ENCODE measurements at places on chromosomes 5 and 9.

- no peak for DNase-seq
These were observed 53.0 kb upstream of the KLF4 start for GRCh38 chr9:107542411-107543157.

DNA sequence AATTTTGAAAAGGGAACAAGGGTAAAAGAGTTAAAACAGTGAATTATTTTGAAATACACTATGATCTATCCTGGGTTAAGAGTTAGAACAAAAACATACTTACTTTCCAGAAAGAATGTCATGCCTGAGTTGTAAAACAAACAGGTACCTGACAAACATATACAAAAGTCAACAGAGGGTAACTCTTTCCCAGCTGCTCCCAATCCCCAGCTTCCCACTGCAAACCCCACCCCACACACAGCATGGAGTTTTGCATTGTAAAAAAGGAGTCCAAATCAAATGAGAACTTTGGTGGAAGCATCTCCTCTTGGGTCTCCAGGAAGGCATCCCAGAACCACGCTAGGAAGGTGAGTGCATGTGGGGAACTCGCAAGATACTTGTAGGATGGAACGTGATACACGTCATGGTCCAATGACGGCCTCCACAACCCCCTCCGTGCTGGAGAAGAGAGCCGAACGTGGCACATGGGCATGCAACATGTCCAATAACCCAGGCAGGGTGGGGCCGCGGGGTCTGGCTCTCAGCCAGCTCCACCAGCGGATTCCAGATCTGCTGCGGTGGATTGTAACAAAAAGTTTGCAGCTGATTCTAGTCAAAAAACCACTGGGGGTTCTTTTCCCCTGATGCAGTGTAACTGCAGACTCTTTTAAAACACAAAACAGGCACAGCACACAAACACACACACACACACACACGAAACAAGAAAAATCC, 55.8 kb downstream of the EPB41L4B start:
- DNase-seq = no peak

DNA sequence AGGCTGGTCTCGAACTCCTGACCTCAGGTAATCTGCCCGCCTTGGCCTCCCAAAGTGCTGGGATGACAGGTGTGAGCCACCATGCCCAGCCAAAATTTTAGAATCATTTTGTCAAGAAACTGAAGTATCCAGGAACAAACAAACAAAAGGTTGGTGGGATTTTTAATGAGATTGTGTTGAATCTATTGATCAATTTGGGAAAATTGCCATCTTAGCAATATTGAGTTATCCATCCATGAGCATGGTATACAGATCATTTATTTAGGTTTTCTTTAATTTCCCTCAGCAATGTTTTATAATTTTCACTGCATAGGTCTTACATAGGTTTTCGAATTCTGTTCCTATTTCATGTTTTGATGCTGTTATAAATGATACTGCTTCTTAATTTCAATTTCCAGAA, 5.7 kb upstream of the LPCAT1 start:
- DNase-seq = no peak

- peak; percentile 100 for DNase-seq
These were observed at the start of gene HNRNPK for GRCh38 chr9:83979812-83980394. Gene HNRNPK (minus strand): TSS chr9:83980215. CDS start chr9:83978252, 1,963 bp downstream.
